ENCODE measurements at places on chromosomes 5 and 9.

DNA sequence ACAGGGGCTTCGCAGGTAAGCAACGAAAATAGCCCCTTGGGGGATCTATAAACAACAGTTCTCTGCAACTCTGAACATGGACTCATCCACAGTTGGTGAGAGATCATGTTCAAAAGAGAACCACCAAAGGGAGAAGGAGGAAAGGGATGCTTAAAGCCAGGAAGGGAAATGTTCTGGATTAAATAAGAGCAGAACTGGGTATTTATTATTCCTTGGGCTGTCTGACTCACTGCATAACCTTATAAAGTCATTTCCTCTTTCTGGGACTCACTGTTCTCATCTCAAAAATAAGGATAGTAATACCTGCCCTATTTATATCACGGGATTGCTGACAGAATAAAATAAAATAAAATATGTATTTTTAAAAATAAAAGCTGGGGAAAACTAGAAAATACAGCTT lies 11.2 kb upstream of the MARCHF3 start:
- no peak for DNase-seq

- DNase-seq: peak; percentile 81
Observed at GRCh38 chr9:98117984-98118639, 910 bp downstream of the TRIM14 start.

DNA sequence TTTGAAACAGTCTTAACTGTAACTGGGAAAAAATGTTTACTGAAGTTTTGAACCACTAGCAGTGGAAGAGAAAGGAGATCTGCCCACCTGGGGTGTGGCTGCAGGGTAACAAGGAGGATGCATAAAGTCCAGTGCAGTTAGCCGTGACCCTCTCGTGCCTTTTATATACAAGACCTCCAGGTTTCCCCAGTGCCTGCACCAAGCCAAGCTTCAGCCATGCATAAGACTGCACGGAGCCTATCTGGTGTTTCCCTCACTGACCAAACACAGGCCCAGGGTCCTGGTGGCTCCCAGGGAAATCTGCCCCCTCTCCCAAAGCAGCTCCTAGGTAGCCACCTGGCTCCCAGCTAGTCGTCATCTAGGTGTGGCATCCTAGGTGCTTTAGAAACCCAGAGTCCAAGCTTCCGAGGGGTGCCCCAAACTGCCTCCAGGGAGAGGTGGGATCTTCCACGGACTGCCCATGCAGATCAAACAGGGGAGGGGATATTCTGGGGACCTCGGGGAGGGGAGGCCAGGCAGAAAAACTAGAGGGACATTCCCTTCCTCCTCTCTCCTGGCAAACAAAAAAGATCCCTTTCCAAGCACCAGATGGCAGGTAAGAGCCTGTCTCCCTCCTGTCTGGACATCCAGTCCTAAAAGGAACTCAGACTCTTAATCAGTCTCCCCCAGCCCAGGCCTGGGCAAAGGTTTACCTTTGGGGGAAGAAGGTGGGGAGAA lies 2.7 kb downstream of the SHB start:
- DNase-seq: no peak

GRCh38 chr9:84996716-84997115 lies 327.2 kb downstream of the NTRK2 start:
- DNase-seq: no peak

- DNase-seq: peak; percentile 71
Observed at GRCh38 chr9:36136272-36136893, at the start of gene GLIPR2. TSS of gene GLIPR2 (plus strand) at chr9:36136733. CDS start at chr9:36136779, 46 bp downstream.

Measured in CD4-positive, alpha-beta T cell (primary cell).